ENCODE measurements at places on chromosomes 4 and X. TPM values are rescaled to one million over a fixed set of nuclear protein-coding genes. Genes with fewer than 3 reads are reported as not detected.

- H3K36me3 ChIP-seq, result no peaks in the 10 kb centered on the region
- no peak for DNase-seq
- no peaks in the 10 kb centered on the region for H3K27me3 ChIP-seq
Observed at GRCh38 chr4:173411106-173411693, 12.3 kb upstream of the SCRG1 start.

The DAPP1 gene
- total RNA-seq, result 22.6 TPM

GRCh38 chrX:137234651-137235402 is 201.0 kb upstream of the GPR101 start:
- H3K27ac ChIP-seq, result no peak overlapping the region
- DNase-seq, result no peak
- no peak overlapping the region for H3K4me3 ChIP-seq
- H3K36me3 ChIP-seq, result no peaks in the 10 kb centered on the region

- no peak overlapping the region for H3K4me3 ChIP-seq
- no peak for DNase-seq
- no peaks in the 10 kb centered on the region for H3K36me3 ChIP-seq
- H3K4me1 ChIP-seq, result peaks cover 8% of the 10 kb centered on the region
- no peak overlapping the region for H3K27ac ChIP-seq
Observed at GRCh38 chr4:7786040-7786439, 153.6 kb downstream of the AFAP1 start.

GRCh38 chrX:69024931-69025330 is 140.3 kb downstream of the PJA1 start:
- H3K36me3 ChIP-seq, result no peaks in the 10 kb centered on the region
- H3K4me1 ChIP-seq, result no peaks in the 10 kb centered on the region
- H3K4me3 ChIP-seq, result no peak overlapping the region
- H3K27me3 ChIP-seq, result no peaks in the 10 kb centered on the region
